Substantia nigra (tissue), 51 donors: ENCODE measurements at places on chromosomes 5 and 9.

- no peak for DNase-seq
These were observed 59.9 kb downstream of the TLE1 start for GRCh38 chr9:81629440-81629839.

DNA sequence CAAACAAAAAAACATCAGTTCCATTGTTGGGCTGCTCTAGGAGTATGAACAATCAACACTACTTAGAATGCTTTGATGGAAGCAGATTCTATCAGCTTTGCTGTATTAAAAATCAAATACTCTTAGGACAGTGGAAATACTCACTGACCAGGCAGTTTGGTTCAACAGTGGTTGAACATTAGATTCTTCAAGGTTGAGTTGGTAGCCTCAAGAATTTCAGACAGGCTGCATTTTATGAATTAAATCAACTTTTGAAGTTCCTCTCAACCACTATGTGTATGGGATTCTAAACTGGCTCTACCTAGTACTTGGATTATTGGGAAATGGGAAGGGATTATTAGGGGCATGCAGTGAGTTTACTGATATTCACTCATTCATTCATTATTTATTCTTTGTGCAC lies 35.0 kb downstream of the ACTBL2 start:
- no peak for DNase-seq

DNA sequence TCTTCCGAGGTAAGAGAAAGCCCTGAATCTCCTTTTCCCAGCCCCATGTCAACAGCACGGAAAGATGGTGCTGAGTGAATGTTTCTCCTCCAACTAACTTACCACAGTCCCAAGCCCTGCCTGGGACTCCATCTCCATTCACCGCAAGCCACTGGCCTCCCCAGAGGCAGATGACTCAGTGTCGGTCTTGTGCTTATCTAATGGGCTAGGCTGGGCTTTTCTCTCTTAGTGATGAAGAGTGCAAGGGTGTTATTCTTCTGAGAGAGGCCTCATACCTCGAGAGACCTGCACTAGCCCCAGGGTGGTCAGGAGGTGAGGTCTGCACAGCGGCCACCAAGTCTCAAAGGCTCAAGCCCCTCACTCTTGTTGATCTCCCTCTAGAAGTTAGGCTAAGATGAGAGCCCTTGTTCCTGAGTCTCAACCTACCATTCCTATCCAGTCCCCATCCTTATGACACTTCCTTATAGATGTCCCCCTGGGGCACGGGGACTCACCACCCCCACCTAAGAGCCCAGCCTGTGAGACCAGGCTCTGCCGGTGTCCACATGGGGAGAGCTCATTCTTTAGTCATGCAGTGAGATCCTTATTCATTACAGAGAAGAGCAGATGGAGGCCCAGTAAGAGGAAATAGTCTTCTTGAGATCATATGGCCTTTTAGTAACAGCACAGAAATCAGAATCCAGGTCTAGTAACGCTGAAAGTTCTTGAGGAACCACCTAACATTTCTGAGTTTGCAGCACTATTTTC lies 127.0 kb downstream of the SAXO1 start:
- no peak for DNase-seq

GRCh38 chr5:41510176-41510831 lies at the start of gene PLCXD3:
Gene PLCXD3, minus strand, starts transcription at chr5:41510601. Its CDS starts 75 bp downstream, at chr5:41510526.
- DNase-seq, result no peak

DNA sequence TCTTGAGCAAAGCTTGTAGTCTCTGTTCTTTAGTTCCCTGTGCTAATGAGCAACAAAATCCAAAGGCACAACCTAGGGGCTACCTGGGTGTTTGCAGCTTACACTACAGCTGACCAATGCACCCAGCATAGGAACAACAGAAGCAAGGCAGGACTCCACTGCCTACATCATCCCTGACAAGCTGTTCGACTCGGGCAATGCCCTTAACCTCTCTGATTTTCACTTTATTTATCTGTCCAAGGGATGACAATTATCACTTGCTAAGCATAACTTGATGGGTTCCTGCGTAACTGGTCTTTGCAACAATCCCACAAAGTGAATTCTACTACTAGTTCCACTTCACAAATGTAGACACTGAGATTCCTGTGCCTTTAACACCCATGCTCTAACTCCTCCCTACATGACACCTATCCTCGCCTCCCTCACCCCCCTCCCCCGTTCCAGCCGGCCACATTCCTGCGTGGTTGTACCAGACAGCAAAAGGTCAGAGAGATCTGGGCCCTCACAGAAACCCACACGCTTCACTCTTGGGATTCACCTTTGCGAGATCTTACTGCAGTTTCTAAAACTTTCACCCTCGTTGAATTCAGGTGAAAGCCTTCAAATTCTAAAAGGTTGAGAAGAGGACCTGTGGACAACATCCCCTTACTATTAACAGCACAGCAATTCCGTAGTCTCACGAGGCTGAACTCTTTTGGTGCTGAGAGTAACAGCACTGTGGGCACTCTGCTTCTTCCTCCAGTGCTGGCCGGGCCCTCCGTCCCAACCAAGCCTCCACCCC lies 995 bp downstream of the IPPK start:
- no peak for DNase-seq

- no peak for DNase-seq
These were observed 130.3 kb downstream of the ENTREP1 start for GRCh38 chr9:69455311-69455710.

GRCh38 chr5:150162142-150162513 lies 4.5 kb upstream of the CDX1 start:
- no peak for DNase-seq

- DNase-seq, result no peak
These were observed 204.9 kb downstream of the MCTP1 start for GRCh38 chr5:95080030-95080429.

DNA sequence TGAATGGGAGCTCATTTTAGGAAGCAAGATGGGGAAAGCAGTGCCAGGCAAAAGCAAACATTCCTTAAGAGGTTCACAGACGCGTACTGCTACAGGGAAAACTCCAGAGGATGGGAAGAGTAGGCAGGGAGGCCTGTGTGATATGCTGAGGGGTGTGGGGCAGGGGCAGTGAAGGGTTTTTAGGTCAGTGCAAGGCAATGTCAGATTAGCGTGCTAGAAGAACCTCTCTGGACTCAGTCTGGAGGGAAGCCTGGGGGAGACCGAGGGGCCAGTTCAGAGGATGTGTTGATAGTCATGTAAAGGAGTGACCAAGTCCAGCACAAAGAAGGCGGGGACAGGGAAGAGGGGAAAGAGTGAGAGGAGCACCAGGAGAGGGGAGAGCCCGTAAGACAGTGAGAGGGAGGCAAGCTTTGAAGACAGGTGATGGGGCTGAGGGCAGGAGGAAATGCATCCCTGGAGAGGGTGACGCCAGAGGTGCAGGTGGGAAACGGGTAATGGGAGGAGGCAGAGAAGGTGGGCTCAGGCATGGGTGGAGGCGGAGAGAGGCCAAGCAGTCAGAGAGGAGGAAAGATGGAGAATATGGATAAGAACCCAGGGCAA lies 134.5 kb downstream of the MTX3 start:
- no peak for DNase-seq

GRCh38 chr5:173864126-173865050 lies 23.8 kb upstream of the CPEB4 start:
- no peak for DNase-seq

GRCh38 chr5:61311056-61311610 lies 20.9 kb upstream of the ZSWIM6 start:
- DNase-seq, result no peak

GRCh38 chr5:68313336-68313735 lies 97.8 kb downstream of the PIK3R1 start:
- DNase-seq, result no peak

DNA sequence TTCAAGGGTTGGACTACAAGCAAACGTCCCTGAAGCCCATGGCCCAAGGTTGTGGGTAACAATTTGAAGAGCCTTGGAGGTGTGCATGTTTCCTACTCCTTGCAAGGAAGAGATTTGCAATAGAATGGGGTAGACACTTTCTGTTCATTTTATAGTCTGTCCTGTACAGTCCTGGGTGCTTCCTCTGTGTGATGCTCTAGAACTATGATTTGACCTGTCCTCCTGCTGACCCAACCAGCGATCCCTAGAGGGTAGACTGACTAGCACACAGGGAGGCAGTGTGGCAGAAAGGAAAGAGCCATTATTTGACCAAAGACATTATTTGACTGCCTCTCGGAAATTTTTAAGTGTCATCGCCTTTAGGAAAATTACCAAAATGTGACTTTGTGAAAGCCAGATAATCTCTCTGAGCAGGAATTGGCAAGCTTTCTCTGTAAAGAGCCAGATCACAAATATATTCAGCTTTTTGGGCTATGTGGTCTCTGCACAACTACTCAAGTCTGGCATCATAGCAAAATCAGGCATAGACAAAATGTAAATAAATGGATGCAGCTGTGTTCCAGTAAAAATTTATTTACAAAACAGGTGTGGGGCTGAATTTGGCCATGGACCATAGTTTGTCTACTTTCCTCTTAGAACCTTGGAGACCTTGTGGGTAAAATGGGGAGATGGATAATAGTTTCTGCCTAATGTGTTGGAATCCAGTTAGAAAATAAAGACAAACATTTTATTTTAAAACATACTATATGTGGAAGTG lies 106.8 kb downstream of the DMRT2 start:
- DNase-seq, result no peak

- no peak for DNase-seq
These were observed 213.7 kb downstream of the DCP2 start for GRCh38 chr5:113190347-113190746.

GRCh38 chr9:16811987-16812685 lies 58.3 kb downstream of the BNC2 start:
- DNase-seq, result no peak

GRCh38 chr5:18024542-18024941 lies 390.3 kb downstream of the TAF11L14 start:
- DNase-seq, result no peak

DNA sequence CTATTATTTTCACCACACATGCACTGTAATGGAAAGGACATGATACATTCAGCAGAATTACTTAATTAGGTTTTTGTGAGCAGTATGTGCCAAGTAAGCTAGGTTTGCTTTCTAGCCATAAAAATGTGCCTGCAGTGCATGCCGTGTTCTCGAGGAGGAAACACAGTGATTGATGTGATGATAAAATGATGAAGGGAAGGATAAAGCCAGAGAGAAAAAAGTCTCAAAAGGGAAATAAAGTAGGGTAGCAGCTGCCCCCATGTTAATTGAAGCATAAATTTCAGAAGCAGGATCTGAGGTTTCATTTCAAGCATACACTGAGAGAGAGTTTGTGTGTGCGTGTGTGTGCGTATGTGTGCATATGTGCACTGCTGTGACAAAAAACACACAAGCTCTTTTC lies 714.2 kb upstream of the C9orf72 start:
- no peak for DNase-seq

GRCh38 chr9:134390947-134391318 lies 64.7 kb downstream of the RXRA start:
- no peak for DNase-seq

- no peak for DNase-seq
These were observed 14.7 kb downstream of the TRMO start for GRCh38 chr9:97907632-97908031.

DNA sequence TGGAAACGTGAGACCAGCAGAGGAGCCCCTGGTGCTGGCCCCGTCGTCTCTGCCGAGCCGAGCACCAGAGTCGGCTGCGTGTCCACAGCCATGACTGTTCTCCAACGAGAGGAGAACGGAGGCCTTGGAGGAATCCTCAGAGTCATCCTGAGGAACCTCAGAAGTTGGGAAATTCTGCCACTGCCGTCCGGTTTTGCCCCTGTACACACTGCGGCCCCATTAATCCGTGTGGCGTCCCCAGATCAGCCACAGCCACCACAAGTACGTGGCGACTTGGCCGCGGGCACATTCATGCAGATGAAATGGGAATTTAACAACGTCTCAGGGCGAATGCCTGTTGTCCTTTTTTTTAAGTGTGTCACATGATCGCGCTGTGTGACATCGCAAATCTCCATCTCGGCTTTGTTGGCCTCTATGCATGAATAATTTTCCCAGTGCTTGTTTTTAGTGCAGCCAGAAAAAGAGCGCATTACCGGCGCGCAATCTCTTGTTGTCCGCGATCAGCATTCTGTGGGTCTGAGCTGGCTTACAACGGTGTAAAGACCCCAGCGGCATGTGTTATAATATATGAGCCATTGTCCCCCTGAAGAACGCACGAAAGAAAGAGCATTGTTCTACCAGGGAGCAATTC lies 323.0 kb upstream of the IRX4 start:
- DNase-seq, result no peak

GRCh38 chr9:137275588-137276472 lies 1.7 kb upstream of the TOR4A start:
- DNase-seq, result no peak

DNA sequence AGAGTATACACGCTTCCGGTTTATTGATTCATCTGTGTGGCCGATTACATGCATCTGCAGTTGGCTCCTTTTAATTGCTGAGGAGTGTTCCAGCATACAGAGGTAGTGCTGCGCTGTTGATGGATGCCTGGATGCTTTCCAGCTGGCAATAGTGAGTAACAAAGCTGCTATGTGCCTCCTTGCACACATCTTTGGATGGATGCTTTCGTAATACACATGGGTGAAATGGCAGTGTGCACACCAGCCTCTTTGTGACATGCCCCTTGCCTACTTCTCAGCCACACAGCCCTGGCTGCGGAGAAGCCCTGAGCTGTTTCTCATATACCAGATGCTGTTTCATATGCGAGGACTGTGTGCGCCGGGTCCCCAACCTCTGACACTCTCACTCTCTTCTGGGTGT lies 151.0 kb downstream of the GADD45G start:
- no peak for DNase-seq

GRCh38 chr9:33354651-33355211 lies 47.6 kb downstream of the AQP7 start:
- no peak for DNase-seq

DNA sequence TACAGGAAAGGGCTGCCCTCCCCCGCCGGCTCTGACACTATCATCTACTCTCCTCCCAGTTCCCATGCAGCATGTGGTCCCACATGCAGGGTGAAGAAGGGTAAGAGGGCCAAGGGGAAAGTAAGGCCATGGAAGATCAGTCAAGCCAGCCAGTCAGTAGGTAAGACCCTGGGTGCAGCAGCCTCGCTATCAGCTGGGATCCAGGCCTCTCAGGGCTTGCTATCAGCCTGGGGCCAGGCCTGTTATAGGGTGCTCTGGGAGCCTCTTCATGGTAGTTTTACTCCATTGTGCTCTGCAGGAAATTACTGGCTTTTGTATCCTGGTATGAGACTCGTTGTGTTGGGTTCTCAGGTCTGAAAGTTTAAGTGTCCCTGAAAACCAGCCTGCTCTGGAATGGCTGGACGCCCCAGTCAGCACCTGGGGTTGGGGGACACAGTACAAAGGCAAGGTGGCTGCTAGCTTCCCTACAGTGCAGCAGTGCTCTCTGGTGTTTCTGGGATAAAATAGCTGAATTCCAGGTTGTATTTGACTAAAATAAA lies 21.4 kb downstream of the SLC22A4 start:
- DNase-seq, result no peak

- no peak for DNase-seq
These were observed 41.9 kb downstream of the STK10 start for GRCh38 chr5:172145870-172146747.

GRCh38 chr9:36788534-36788933 lies 215.8 kb downstream of the MELK start:
- DNase-seq, result no peak
